ENCODE measurements at places on chromosomes 3 and 15. TPM values are rescaled to one million over a fixed set of nuclear protein-coding genes. Genes with fewer than 3 reads are reported as not detected.

DNA sequence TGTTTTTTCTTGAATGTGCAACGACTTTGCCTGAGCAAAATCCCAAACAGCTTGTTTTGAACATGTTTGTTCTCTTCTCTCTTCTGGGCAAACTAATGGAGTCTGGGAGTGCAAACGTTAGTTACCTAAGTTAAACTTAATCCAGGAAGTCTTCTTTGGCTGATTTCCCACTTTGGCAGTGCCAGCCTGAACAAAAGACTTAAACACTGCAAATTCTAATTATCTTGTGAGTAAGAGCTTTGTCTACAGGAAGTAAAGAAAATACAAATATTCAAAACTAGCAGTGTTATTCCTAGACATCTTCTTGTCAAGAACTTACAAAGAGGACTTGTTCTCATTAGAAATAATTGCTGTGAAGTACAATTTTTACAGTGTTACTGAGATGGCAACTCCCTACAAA is 16.7 kb upstream of the DENND6A start:
- DNase-seq: no peak

- no peak for DNase-seq
Measured at GRCh38 chr3:31636694-31637442, 104.1 kb downstream of the STT3B start.

DNA sequence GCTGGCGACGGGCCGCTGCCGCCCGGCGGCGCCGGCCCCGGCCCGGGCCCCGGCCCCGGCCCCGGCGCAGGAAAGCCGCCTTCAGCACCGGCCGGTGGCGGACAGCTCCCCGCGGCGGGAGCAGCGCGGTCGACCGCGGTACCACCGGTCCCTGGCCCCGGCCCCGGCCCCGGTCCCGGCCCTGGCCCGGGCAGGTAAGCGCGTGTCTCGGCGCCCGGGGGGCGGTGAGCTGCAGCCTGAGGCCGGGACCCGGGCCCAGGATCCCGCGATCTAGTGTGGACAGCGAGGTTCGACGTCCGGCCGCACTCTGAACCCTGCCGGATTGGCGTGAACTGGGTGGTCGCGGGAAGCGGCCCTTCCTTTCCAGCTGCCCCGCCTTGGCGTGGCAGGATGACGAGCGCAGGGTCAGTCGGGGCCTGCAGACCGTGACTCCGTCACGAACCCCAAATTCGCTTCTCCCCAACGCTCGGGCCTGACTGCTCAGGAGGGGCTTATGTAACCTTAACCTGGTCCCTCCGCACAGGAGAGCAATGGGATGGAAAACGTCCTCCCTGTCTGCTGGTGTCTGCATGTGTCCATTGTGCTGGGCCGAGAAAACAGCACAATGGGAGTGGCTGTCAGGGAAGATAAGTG is 472 bp downstream of the BSN start:
- no peak for DNase-seq

GRCh38 chr3:46297658-46298423 is 55.6 kb downstream of the CCR3 start:
- DNase-seq: peak; percentile 83

DNA sequence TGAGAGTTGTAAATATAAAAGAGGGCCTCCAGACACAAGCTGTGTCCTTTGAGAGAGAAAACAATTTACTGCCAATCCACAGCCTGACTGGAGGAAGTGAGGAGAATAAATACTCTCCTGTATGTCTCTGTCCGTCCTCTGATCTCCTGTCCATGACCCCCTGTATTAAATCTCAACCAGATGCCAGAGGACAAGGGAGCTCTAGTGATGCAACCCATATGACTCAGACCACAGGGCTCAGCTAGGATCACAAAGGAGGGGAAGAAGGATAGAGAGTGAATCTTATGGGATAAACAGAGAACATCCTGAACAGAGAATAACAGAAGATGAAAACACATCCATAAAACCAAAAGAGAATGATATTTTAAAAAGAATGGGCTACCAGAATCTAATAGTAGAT is 482.6 kb downstream of the PLOD2 start:
- no peak for DNase-seq

The FOXP1 gene
- 6.2 TPM for polyA plus RNA-seq

The CXCR6 gene
- not detected for polyA plus RNA-seq

The NDN gene
- 0.75 TPM for polyA plus RNA-seq

Measured in keratinocyte (primary cell).